Daoy (cell line): ENCODE measurements at places on chromosomes 12 and 14.

GRCh38 chr14:47785058-47785457, 109.7 kb upstream of the MDGA2 start:
- no peak for DNase-seq

DNA sequence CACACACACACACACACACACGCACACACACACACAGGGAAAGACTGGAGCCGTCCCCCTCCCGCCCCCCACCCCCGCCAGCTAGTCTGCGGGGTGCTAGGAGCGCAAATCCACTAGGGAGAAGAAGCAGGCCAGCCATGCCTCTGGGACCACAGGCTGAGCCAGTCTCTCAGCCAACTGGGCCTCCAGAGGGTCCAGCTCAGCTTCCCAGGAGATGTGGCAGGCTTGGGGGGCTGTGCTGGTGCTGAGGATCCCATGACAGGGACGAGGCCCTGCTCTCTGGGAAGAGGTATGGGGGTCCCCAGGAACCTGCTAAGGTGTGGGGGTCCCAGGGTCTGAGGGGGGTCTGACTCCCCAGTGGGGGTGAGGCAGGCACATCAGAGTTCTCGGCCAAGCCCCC, 133.5 kb downstream of the NCOR2 start:
- no peak for DNase-seq

DNA sequence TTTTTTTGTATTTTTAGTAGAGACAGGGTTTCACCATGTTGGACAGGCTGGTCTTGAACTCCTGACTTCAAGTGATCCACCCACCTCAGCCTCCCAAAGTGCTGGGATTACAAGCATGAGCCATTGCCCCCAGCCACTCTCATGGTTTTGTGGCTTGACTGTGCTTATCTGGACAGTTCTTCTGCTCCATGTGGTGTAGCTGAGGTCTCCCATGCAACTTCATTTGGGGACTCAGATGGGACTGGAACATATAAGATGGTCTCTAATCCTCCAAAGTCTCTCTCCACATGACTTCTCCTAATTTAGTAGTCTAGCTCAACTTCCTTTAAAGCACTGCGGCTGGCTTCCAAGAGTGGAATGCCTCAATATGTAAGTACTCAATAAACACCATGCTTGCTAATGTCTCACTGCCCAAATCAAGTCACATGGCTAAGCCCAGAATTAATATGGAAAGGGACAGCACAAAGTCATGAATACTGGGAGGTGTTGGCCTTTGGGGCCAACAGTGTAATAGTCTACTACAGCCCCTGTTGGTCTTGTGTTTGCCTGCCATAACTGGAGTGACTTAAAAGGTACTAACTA, 7.4 kb downstream of the INHBC start:
- DNase-seq: no peak

DNA sequence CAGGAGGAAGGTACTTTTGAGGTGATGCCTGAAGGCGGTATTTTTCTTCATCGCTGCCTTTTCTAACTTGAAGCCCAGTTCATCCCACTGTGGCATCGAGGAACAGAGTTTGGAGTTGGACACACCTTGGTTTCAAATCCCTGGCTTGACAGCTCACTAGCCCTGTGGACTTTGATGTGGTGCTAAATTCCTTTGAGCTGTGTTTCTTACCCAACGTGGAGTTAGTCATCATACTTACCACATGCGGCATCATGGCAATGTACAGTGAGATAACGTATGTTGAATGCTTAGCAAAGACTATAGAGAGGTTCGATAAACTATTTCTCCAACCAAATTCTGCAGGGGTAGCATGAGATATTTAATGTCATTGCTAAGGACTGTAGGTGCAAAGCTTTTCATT, 3.4 kb downstream of the PLEKHG3 start:
- peak; percentile 93 for DNase-seq
